Activated CD4-positive, alpha-beta T cell treated with anti-CD3 and anti-CD28 coated beads, Interleukin-2, Interleukin-4, amounts not matched to agents 100 ng/mL and 50 ng/mL, durations not matched to agents 16 hours and 8 hours (primary cell): ENCODE measurements at places on chromosomes 16 and 17.

DNA sequence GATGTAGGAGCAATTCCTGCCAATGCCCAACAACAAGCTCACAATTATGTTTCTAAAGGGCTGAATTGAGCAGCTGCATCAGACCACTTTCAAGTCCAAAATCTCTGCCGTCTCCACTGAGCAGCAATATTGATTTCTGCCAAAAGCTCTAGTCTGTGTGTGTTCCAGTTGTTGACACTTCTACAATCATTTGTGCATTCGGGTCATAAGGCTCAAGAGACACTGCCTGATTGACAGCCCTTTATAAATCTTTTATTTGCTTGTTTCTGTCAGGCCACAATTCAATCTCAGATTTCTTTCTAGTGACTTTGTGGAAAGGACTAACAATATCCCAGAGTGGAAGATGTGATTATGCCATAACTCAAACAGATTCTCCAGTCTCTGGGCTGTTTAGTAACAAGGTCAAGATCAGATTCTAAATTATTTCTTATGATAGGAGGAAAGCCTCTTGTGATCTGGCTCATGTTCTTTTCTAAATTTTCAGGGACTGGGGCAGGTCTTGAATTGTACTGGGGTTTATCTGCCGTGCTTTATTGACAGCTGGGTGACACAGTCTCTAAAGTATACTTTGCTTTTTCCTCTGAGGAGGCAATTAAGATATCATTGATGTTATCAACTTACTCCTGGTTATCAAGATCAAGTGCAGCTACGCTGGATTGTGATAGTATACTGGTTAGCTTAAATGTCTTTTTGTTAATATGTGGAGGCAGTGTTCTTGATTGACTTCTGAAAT lies 377.1 kb downstream of the CNTNAP4 start:
- DNase-seq, result no peak

- DNase-seq, result no peak
These were observed 37.8 kb downstream of the ERN1 start for GRCh38 chr17:64092113-64092512.

- DNase-seq, result no peak
These were observed 3.6 kb downstream of the INO80E start for GRCh38 chr16:29999605-30000004.

- no peak for DNase-seq
These were observed 4.4 kb upstream of the CSNK1D start for GRCh38 chr17:82277851-82278250.

DNA sequence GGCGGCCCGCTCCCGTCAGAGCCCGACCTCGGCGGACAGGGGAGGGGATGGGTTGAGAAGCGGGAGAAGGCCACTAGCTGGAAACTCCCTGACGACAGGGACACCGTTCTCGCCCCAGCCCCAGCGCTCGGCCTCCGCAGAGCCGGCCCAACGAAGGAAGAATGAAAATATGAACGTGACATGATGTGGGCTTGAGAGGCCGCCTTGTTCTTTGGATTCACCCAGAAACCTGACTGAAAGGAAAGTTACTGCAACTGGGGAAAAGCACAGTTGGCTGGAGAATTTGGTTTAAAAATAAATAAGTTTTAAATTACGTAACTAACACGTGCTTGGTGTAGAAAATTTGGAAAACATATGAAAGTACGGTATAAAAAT lies 21.1 kb downstream of the NPTX1 start:
- peak; percentile 39 for DNase-seq

DNA sequence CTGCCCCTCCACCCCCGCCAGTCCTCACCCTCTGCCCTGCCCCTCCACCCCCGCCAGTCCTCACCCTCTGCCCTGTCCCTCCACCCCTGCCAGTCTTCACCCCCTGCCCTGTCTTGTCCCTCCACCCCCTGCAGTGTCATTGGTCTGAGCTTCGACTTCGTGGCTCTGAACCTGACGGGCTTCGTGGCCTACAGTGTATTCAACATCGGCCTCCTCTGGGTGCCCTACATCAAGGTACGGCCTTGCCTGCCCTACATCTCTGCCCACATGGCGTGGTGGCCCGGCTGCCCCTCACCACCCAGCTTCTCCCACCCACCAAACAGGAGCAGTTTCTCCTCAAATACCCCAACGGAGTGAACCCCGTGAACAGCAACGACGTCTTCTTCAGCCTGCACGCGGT lies 12.0 kb downstream of the TAX1BP3 start:
- DNase-seq, result no peak

DNA sequence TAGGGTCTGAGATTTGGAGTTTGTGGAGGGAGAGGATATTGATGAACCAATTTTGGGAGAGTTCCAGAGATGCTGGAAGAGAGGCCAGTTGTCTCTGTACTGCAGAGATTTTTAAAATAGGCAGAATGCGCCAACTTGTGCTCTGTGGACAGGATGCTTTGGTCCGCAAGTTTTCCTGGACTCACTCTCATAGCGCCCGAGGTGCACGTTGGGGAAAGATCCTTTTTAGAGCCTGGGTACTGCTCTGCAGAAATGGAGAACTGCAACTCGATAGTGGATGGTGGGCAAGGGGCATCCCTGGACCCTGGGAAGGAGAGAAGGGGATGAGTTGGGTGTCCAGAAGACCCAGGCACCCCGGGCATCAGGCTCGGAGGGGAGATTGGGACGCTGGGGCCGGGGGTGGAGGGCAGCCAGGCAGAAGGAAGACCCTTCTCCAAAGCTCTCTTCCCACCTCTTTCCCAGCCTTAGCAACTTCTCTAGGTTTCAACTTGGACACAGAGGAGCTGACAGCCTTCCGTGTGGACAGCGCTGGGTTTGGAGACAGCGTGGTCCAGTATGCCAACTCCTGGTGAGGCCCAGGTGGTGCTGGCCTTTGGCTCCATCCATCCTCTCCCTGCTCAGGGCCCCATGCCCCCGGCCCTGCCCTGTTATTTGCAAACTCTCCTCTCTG lies 590 bp downstream of the ITGAX start:
- no peak for DNase-seq

DNA sequence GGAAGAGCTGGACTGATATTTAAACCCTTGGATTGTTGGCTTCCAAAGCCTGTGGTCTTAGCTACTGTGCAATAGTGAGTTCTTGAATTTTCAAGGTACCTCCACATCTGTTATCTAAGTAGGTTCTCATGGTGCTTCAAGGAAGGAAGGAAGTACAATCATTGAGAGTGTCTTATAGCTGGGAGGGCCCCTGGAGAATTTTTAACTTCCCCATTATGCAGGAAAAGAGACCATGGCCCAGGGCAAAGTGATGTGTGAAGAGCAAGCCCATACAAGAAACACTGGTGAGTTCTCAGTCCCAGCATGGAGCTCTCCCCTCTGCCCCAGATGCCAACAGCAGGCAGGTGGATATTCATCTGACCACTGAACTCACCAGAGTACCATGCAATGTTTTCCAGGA lies 169.0 kb upstream of the IRX6 start:
- no peak for DNase-seq

DNA sequence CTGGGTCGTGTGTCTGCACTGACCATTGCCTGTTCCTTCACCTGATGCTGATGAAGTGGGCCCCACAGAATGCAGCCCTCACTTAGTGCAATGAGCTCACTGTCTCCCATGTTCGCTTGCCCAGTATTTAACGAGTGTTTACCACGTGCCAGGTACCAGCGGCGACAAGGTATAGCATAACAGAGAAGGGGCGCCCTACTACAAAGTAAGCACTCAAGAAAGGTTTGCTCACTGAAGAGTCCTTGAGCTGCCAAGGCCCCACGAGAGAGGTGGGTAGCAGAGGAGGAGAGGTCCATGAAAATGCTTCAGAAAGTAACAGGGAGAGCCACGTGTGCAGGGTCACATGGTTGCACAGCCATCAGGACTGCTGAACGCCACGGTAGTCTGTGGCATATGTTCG lies 230.0 kb downstream of the NTN1 start:
- no peak for DNase-seq

GRCh38 chr17:41301916-41302901 lies at the start of gene KRTAP29-1:
KRTAP29-1 (minus strand) TSS chr17:41302851; CDS start chr17:41302851, 0 bp downstream.
- DNase-seq, result no peak

GRCh38 chr17:82474223-82475010 lies 15.9 kb downstream of the NARF start:
- no peak for DNase-seq

DNA sequence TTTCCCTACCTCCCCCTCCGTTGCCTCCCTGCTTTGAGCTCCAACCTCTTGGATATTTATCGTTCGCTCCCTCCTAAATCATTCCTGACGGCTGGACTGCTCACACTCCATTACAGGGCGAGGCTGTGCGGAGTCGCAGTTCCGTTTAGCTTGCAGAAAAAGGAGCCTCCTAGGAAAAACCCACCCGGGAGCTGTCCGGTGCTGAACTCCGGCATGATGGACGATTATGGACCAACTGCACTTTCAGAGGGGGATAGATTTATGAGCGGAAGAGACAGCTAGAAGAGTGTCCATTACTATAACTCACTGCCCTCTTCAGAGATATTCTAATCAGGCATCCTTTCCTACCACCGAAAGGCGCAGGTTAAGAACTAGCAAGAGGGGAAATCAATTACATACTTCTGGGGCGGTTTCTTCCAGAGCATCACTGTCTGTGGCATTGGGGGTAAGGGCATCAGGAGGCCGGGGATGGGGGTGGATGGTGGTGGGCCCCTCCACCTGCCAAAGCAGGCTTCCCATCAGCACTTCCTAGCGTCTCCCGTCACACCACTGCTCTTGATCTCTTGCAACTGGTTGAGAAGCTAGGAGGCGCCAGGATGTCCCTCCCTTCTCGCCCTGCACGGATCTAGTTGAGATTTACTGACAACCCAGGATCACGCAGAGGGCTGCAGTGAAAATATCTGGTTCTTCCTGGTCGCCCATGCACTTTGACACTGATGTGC lies 251.2 kb downstream of the ENGASE start:
- no peak for DNase-seq

GRCh38 chr16:49575346-49576172 lies 202.0 kb downstream of the C16orf78 start:
- DNase-seq, result no peak

- DNase-seq, result no peak
These were observed 1140.2 kb downstream of the CDH11 start for GRCh38 chr16:63981639-63982038.

DNA sequence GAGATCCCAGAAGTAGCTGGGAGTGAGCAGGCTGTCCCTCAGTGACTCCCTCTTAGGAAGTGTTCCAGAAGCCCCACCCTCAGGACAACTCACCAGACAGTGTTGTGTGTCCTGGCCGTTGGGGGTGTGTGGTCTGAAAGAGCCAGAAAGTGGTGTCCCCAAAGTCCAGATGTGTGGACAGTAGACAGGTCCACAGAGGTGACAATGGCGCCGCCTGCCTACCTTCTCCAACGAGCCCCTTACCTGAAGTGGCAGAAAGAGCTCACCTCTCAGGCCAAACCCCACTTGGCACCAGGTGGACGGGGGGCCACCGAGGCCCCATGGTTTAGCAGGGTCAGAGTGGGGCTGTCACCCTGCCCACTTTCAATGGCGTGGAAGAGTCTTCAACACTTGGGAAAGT lies 19.9 kb downstream of the C17orf100 start:
- no peak for DNase-seq

DNA sequence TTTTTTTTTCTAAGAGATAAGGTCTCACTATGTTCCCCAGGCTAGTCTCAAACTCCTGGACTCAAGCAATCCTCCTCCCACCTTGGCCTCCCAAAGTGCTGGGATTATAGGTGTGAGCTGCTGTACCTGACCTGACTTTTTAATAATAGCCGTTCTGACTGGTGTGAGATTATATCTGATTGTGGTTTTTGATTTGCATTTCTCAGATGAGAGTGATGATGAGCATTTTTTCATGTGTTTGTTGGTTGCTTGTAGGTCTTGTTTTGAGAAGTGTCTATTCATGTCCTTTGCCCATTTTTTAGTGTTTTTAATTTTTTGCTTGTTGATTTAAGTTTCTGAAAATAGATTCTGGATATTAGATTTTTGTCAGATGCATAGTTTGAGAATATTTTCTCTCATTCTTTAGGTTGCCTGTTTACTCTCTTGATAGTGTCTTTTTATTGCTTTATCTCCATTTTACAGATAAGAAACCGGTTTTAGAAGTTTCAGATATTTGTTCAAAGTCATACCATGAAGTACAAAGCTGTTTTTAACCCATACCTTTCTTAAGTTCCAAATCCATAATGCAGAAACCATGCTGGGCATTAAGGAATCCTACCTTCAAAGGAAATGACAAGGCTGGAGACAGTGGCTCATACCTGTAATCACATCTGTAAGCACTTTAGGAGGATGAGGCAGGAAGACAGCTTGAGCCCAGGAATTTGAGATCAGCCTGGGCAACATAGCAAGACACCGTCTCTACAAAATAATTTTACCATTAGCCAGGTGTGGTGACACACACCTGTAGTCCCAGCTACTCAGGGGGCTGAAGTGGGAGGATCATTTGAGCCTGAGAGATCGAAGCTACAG lies 168.4 kb upstream of the TBX2 start:
- no peak for DNase-seq

GRCh38 chr17:77577491-77577890 lies 381.0 kb upstream of the TNRC6C start:
- no peak for DNase-seq

GRCh38 chr17:16878606-16879005 lies 93.3 kb downstream of the TNFRSF13B start:
- no peak for DNase-seq

GRCh38 chr16:75590920-75591843 lies 25.0 kb downstream of the GABARAPL2 start:
- DNase-seq, result no peak

GRCh38 chr17:33175562-33175961 lies 117.5 kb downstream of the ASIC2 start:
- DNase-seq, result no peak

DNA sequence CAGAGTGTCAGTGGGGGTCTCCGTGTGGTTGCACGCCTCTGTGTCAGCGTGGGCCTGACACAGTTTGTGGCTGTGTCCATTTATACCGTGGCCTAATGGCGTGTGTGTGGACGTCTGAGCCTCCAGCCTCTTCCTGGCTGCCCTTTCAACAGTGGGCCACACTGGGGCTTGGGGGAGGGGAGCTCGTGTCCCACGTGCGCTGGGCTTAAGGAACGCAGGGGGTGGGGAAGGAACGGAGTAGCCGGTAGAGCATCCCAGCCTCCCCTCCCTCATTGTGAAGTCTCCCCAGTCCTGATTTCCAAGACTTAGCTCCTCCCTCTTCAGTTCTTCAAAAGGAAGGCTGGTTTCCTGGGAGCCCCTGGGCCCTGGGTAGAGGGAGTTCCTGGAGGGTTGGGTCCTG lies 9.5 kb upstream of the HES7 start:
- no peak for DNase-seq

DNA sequence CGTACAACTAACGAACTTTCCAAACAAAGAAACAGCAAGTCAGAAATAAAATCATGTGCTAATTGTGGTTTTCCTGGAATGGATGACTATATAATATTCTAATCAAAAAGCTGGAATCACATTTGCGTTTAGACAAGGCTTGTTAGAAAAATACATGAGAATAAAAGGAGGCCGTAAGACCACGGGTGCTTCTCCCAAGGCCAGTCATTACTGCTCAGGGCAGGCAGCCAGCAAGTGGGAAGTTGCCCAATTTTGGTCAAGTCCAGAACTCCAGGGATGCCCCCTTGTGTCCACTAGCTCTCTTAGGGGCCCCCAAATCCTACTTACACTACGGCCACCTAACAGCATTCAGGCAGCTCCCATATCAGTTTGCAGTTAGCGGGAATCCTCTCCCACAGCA lies 25.9 kb upstream of the LYRM9 start:
- DNase-seq, result no peak
